ENCODE measurements at places on chromosomes 4 and X.

GRCh38 chr4:5069901-5070300, 18.6 kb downstream of the STK32B start:
- no peak for DNase-seq

DNA sequence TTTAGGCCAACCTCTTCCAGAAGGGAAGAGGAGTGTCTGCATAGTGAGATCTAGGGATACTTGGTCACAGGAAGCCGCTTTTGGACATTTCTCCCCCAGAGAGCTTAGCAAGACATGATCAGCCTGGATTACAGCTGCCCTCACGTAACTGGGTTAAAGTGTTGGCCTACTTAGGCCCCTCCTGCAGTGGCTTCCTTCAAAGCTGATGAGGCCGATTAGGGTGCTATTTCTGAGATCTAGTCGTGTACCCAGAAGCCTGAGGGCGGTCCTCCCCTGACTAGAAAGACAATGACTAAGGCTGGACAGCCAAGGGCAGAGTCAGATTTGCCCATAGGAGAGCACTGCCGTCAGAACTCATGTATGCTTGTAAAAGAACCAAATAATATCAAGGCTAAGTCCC, 135.0 kb downstream of the AMMECR1 start:
- DNase-seq = no peak

GRCh38 chrX:100643956-100644860, at the start of gene SRPX2:
TSS of gene SRPX2 (plus strand) at chrX:100644199. CDS start at chrX:100646323, 2,124 bp downstream.
- DNase-seq = no peak

GRCh38 chr4:89674876-89675459, 162.0 kb downstream of the SNCA start:
- no peak for DNase-seq

DNA sequence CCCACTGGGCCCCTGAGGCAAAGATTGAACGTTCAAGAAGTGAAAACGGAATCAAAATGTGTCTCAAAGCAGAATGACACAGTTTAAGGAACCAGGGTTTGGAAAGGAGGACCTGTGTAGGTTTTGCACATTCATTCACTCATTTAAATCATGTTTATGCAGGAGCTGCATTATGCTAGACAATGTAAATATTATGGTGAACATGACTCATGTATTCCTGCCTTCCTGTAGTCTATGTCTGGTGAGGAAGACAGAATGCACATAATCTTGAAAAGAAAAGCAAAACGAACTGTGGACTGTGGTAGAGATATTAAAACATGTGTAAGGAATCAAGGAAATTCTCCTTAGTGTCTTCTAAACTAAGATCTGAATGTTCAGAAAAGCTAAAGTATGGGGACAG, 311.8 kb upstream of the SMIM31 start:
- DNase-seq = no peak

DNA sequence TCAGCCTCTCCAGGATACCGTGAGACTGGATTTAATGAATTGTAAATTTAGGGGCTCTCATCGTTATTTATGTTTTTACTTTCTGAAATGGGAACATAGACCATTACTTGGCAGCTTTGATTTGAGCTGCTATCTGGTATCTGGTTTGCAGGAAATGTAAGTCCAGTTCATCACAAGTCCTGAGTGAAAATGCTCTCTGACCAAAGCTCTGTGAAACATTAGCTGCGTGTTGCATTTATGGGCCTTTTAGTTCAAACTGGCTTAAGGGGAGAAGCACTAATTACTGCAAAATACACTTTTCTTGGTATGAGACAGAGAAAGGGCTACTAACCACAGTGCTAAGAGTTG, 420 bp downstream of the CC2D2A start:
- DNase-seq = no peak

DNA sequence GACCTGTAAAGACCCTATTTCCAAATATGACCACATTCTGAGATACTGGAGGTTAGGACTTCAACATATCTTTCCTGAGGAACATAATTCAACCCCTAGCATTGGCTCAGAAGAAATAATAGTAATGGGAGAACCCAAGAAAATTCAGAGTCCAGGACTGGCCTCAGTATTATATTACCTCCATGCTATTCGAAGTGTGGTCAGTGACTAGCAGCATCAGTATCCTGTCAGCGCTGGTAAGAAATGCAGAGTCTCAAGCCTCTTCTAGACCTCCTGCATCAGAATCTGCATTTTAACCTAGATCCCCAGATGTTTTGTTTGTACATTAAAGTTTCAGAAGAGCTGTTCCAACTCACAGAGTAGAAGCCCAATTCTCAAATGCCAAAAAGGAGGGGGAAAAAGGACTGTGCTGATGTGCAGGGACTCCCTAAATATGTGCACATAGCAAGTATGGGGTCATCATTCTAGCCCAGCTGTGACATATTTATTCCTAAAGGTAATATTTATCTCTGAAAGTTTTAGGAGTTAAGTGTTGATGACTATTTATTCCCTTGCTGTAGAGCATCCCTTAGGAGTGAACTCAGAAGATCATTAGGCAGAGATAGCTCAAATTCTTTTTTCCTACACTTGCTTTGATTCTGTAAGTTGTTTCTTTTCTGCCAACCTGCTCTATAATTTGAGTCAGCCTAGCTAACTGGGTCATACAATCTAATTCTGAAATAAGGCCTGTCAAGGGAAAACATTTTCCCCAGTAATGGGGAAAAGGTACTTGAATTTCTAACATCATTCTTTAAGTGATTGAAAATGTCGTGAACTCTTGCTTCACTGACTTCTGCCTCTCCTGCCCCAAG, 361.9 kb downstream of the ARHGAP24 start:
- no peak for DNase-seq
